AG08396 (cell line): ENCODE measurements at places on chromosomes 11 and 22.

DNA sequence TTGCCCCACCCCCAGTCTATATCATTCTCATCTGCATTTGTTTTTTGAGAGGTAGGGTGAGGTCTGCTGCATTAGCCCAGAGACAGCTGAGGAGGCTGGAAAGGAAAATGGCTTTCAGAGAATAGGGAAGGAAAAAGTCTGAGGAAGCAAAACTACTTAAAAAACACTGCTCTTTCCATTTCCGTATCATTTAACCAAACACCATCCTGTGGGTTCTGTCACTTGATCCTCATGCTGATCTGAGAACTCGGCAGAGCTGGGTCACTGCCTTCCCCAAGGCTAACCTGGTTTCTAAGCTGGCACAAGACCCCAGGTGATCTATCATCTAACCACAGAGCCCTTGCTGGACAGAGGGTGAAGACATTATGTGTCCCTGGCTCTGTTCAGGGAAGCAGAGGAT lies 1.2 kb downstream of the FOLR2 start:
- DNase-seq = no peak

- no peak for DNase-seq
Observed at GRCh38 chr11:8105666-8106065, 24.7 kb downstream of the TUB start.

DNA sequence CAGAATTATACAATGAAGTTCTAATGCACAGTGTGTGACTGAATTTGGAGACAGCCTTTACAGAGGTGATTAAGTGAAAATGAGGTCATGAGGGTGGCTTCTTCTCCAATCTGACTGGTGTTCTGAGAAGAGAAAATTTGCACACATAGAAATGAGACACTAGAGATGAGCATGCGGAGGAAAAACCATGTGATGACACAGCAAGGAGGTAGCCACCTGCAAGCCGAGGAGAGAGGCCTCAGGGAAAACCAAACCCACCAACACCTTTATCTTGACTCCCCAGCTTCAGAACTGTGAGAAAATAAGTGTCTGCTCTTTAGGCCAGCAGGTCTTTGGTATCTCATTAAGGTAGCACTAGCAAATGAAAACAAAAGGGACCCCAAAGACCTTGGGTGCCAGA lies 93.2 kb downstream of the GGTLC2 start:
- DNase-seq = no peak

DNA sequence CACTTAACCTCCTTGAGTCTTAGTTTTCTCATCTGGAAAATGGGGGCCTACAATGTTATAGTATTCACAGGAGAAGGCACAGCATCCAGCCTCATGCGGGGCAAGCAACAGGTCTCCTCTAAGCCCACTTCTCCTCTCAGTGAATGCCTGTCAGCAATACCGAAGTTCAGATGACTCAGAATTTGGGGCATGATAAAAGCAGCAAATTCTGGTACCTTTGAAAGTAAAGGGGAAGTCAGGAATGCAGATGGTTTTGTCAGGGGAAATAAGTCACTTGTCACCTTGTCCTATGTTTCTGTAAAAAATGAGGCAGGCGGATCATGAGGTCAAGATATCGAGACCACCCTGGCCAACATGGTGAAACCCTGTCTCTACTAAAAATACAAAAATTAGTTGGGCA lies 350.2 kb downstream of the LARGE1 start:
- no peak for DNase-seq

DNA sequence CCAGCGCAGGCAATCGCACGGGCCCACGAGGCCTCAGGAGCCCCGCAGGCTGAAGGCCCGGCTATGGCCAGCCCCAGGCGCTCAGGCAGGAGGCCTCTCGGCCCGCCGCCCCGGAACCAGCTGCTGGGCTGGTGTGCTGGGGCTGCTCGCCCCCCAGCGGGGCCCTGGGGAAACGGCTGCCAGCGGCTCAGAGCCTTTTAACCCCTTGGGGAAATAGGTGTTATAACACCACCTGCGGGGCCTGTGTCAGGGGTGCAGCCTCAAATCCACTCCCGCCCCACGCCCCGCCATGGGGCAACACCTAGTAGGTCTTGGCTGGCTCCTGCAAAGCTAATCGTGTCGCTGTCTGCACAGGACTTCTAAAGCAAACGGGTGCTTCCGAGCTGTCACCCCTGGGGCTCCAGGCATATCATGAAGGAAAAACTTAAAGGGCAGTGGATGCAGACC lies 237.4 kb downstream of the TTC28 start:
- peak; percentile 88 for DNase-seq
